Stimulated activated CD8-positive, alpha-beta memory T cell treated with anti-CD3 and anti-CD28 coated beads, Interleukin-4, amount 100 ng/mL, for 1 hour (primary cell): ENCODE measurements at places on chromosomes 5 and 9.

GRCh38 chr5:154316223-154316935, 125.8 kb downstream of the GALNT10 start:
- DNase-seq = no peak

- no peak for DNase-seq
Observed at GRCh38 chr5:131528682-131529081, 106.3 kb downstream of the RAPGEF6 start.

DNA sequence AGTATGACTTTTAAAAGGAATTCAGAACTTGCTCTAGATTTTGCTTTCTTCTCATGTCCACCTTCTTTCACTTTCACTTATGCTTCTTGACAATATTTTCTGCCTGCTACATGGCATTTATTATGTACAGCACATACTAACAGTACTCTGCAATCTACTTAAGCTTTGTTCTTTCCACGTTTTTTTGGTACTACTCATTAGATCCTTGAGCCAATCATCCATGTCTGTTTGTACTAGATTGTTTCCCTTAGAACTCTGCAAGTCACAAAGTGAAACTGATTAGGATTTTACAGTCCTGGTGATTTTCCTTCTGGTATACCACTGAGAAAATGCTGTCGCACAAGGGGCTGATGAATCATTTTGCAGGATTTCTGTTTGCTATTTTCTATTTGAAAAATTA, 78.3 kb downstream of the PARP8 start:
- no peak for DNase-seq

GRCh38 chr5:124059200-124059599, 547.2 kb downstream of the CSNK1G3 start:
- DNase-seq = no peak

GRCh38 chr5:52821901-52822300, 34.2 kb downstream of the ITGA1 start:
- no peak for DNase-seq

- peak; percentile 7 for DNase-seq
Observed at GRCh38 chr5:140346348-140347221, at the start of gene HBEGF. HBEGF (minus strand) TSS chr5:140346603; CDS start chr5:140346328, 275 bp downstream.

DNA sequence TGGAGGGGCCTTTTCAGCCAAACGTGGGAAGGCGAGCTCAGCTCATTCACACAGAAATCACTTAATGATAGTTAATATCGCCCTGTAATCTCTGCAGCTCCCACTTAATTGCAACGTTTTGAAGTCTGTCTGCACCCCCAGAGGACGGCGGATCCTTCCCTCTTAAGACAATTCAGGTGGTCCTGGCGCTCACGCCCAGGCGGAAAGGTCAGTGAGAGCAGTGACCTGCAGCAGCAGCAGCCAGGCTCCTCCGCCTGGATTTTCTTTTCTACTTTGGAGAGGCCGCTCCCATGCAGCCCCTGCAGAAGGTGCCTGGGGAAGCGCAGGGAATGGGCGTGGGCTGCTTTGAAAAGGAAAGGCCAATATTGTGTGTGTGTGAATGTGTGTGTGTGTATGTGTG, 400.9 kb upstream of the IRX1 start:
- no peak for DNase-seq

DNA sequence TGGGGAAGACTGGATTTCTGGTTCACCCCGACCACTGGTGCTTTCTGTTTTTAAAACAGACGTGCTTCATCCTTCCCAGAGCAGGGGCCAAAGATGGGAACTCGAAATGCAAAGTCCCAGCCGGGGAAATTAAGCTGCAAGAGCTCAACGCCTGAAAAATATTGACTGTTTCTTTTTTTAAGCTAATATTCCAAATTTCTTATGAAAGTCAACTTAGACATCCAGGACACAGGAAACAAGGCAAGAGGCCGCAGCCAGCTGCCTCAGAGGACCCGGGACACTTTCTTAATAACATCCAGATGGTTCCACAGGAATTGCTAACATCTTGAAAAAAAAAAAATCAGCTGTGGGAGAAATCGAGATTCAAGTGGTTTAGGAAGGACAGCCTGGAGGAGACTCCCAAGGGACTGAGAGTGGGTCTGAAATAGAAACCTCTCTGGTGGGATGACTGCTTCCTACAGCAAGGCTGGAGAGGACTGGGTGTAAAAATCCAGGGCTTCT, 144.9 kb downstream of the FGF1 start:
- no peak for DNase-seq

DNA sequence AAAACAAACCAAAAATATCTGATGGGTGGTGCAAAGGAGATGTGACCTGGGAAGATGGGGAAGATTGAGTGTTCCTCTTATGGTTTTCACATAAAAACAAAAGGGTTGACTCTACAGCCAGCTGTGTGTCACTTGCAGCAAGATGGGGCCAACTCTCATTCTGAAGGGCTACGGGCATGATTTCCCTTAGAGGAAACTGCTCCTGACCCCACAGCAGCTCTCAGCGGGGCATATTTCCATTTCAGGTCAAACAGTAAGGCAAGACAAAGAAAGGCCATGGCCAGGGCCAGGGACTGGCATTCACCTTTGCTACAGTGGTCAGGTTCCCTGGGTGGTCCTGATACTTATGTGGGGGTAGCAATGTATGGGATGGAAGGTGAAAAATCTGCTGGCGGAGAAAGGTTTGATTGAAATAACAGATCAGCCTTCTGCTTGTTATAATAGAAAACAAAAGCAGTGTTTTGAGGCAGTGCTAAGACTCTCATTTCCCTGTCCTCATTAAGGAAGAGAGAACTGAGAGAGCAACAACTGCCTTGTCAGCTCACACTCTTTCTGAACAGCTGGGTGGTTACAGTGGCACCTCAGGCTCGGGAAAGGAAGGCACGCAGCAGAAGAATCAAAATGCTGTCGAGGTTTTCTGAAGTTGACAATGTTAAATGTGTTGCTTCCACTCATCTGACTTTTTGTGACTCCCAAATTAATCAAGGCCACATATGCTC, 120.7 kb upstream of the PCA3 start:
- no peak for DNase-seq

DNA sequence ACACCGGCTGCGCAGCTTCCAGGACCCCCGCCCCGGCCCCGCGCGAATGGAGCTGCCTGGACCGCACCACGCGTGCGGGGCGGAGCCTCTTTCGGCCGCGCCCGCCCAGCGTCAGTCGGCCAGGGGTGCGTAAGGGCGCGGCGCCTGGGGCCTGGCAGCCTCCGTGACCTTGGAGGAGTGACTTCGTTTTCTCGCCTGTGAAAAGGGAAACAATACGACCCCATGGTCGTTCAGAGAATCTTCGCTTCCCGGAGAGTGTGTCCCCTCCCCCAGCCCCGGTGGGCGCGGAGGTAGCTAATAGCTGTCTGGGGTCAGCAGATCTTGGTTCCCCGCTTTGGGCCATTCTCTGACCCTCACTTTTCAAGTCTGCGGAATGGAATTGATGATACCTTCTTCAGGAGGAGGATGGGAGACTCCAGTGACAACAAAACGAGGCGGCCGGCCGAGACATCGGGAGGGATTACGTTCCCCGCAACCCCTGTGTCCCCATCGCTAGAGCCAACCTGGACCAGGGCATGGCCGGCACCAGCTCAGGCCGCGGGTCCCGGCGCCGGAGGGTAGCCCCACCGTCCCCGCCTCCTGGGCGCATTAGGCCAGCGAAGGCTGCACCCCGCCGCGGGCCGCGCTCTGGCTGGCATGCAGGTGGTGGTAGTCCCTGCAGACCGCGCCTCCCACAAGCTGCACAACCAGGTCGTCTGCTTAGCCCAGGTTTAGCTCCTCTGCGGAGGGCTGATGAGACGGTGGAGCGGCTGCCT, 5.5 kb upstream of the CDHR2 start:
- no peak for DNase-seq

- DNase-seq = no peak
Observed at GRCh38 chr5:143521141-143521540, 117.7 kb upstream of the NR3C1 start.

DNA sequence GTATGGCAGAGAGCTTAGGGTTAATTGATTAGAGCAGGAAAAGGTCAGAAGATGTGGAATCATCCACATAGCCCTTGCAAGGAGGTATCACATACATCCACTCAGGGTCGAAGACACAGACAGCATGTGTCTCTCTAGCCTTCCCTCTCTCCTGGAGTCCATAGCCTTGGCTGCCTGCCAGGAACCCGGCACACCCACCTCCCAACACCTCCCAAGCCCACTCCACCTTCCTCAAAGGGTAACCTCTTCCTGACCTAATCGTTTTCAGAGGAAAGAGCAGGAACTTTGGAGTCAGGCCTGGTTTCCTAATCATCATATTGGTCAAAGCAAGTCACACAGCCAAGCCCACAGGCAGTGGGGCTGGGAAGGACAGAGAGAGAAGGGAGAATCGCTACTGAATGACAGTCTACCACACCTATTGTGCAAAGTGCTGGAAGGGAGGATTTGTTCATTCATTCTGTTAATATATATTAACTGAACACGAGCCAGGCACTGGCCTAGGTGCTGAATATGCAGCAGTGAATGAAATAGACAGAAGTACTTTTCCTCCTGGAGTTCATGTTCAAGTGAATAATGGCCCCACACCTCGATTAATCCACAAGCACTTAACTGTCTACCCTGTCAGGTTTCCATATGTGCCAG, 107.8 kb downstream of the KCNIP1 start:
- DNase-seq = no peak

DNA sequence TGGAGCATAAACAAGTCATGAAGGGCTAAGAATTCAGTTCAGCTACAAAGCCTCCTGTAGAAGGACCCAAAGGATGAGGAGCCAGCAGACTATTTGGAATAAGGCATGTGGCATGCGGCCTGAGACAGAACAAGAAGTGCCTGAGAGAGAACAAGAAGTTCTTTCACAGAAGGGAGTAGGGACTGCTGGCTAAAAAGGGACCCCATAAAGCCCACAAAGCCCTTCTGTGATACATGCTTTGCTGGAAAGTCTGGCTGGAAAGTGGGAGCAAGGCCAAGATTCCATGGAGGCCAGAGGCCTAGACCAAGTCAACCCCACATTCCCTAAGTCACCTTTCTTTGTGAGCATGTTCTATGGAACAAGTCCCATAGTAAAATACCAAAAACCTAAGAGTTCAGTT, 35.9 kb upstream of the UBAP2 start:
- no peak for DNase-seq

GRCh38 chr5:56076486-56076885, 81.7 kb upstream of the IL6ST start:
- no peak for DNase-seq

- no peak for DNase-seq
Observed at GRCh38 chr5:134637116-134637721, 4.6 kb upstream of the SAR1B start.

DNA sequence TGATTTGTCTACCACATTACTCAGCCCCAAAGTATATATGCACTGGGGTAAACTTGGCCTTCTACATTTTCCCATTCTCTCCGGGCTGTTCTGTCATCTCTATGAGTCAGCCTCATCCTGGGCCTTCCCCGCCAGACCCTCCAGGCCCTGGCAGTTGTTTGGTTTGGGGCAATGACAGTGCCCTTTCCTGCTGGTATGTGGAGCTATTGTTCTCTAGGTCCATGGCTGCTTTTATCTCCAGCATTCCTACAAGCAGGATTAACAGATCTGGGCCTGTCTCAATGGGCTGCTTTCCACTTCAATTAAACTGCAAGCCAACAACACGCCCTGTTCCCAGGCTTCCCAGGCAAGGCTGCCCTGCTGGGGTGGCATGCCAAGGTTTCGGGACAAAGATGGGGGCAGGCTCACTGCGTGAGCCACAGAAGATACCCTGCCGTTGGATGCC, 136.4 kb downstream of the SLIT3 start:
- DNase-seq = no peak

- no peak for DNase-seq
Observed at GRCh38 chr5:150209099-150209635, 19.3 kb downstream of the SLC6A7 start.

- DNase-seq = no peak
Observed at GRCh38 chr5:10923310-10923709, 162.3 kb upstream of the DAP start.

DNA sequence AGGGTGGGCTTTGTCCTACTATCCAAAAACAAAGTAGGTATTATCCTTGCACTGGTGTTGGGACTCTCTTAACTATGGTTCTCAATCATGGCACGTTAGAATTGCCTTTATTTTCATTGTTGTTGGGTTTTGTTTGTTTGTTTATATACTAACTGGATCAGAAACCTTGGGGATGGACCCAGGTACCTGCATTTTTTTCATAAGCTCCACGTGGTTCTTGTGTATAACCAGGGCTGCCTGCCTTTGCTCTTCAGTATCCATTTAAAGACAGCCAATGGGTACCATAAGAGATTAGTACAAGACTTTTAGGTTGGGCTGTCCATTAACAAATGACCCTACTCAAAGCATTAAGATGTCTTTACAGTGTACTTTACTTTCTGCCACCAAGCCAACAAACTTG, 2.5 kb upstream of the SSBP2 start:
- no peak for DNase-seq

- DNase-seq = no peak
Observed at GRCh38 chr5:153618307-153618706, 127.8 kb downstream of the GRIA1 start.

DNA sequence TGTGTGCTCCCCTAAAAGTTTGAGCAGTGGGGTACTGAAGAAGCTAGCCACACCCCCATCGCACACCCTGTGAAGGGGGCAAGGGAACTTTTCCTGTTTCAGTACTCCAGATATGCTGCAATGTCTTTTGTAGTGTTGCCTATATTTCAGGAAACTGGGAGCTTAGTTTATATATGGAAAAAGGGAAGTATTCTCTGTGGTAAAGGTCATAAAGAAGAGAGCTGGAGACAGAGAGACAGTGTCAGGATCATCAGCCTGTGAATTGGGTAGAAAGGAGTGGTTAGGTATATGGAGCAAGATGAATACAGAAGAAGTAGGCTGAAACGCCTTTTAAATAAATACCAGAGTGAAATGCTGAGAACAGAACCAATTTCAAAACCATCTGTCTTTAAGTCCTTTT, 82.2 kb upstream of the C9orf72 start:
- no peak for DNase-seq

GRCh38 chr9:19252885-19253219, 22.4 kb downstream of the DENND4C start:
- no peak for DNase-seq

DNA sequence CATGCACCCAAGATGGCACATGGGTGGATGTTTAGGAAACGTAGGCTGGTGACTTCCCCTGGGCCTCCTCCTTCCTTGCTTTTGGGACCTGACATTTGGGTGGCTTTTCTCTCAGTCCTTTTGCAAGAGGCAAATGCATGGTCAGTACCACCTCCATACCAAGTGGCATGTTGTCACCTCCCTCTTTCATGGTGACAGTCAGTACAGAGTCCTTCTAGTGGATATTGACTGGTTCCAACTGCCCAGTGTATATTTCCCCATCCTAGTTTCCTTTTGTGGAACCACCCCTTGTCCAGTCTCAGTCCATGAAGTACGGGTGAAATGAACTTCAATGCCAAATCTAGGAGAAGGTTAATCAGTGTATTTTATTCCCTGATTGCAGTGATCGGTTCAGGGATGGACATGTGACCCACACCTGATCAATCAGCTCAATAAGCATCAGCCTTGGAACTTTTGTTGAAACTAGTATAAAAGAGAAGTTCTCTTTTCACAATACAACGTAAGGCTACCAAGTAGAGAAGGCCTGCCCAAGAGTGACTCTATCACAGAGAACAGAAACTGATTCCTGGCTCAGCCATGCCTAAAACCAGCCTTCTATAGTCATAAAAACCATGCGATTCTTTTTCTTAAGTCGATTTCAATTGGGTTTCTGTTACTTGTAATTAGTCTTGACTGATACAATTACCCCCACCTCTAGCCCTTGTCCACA, 143.4 kb upstream of the KLF9 start:
- DNase-seq = no peak
